IPS DF 19.7 (cell line): ENCODE measurements at places on chromosomes 12 and 14.

GRCh38 chr12:131195796-131196195 is 242.1 kb downstream of the ADGRD1 start:
- DNase-seq = no peak

GRCh38 chr14:26113911-26114640 is 483.8 kb downstream of the NOVA1 start:
- no peak for DNase-seq

DNA sequence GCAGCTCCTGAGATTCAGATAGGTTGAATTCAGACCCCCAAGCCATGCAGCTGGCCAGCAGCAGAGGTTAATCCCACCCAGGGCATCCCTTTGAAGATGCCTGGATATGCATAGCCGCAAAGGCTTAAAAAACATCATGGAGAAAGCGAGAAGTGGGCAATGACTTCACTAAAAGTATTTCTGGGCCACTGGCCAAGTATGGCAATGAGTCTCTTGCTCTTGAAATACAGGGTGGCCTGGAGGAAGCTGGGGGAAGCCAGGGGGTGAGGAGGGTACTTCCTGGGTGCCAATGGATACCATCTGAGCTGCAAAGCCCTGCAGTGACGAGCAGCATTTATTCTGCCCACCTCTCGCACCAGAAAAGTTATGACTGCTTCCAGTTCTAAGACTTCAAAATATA is 539.3 kb upstream of the TBX3 start:
- no peak for DNase-seq

DNA sequence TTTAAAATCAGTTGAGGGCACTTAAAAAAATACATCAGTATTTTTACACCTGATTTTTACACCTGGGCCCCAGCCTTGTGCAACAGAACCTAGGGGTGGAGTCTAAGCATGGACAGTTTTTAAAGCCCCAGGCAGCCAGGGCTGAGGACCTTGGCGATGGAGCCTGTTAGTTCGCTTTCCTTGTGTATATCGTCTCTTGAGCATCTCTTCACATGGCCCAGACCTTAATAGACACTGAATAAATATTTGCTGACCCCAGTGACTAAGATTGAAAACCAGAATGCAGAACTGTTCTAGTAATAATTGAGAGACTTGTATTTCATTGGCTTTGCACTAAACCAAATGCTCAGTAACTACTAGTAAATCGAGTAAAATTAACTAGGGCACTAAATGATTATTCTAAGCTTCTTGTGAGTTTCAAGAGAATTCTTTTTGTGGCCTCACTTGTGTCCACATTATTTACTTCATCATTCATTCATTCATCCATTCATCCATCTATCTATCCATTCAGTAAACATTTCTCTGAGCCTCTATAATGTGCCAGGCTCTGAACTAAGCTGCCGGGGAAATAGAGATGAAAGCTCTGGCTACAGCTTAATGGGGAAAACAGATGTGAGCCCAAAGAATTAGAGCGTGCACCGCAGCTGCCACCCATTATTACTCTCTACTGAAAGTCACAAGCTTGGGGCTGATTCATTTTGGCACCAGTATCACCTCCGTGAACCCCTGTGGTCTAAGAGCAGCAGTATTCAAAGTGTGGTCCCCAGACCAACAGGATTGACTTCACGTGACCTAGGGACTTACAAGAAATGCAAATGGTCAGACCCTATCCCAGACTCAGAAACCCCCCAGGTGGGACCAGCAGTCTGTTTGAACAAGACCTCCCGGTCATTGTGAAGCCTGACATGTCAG is 30.7 kb upstream of the BCL7A start:
- no peak for DNase-seq

- DNase-seq = no peak
These were observed 85.1 kb upstream of the DAAM1 start for GRCh38 chr14:59103396-59103795.

- DNase-seq = no peak
These were observed 14.2 kb upstream of the TXNRD1 start for GRCh38 chr12:104201238-104202001.

GRCh38 chr12:89513544-89513943 is 11.1 kb downstream of the GALNT4 start:
- DNase-seq = no peak

GRCh38 chr14:64636980-64637429 is 67.2 kb upstream of the PLEKHG3 start:
- no peak for DNase-seq

DNA sequence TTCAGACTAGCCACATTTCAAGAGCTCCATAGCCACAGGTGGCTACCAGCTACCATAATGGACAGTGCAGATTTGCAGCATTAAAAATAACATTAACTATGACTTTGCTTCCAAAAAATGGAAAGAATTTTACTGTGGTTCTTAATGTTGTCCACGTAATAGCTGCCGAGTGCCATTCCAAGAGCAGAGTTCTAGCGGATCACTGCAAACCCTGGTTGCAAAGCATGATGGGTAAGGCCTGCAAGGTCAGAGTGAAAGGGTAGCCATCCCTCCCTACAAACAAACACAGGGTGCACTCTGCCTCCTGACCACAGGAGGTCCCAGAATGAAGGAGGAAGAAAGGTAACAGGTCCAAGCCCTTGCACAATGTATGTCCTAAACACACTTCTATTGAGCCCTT is 157.6 kb downstream of the DPF3 start:
- DNase-seq = no peak

- DNase-seq = no peak
These were observed 1.9 kb downstream of the DAAM1 start for GRCh38 chr14:59190372-59190771.

GRCh38 chr12:15979096-15980092 is 68.3 kb downstream of the DERA start:
- DNase-seq = no peak

DNA sequence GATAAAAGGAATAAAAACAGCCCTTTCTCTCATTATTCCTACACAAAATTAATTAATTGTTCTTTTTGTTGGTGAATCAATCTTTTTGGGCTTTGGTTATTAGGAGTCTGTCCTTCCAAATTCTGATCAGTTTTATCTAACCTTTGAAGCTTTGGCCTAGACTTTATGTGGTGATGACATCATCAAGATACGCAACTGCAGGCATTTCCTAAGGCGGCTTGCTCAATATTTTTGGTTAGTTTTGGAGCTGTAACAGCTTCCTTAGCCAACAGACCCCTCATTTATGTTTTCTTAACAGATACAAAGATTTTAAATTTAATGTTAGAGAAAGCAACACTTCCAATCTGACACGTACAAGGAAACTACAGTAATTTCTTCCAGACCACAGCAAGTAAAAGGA is 87.8 kb upstream of the PDE3A start:
- no peak for DNase-seq

- DNase-seq = no peak
These were observed 94.1 kb downstream of the PIK3C2G start for GRCh38 chr12:18355429-18355828.

DNA sequence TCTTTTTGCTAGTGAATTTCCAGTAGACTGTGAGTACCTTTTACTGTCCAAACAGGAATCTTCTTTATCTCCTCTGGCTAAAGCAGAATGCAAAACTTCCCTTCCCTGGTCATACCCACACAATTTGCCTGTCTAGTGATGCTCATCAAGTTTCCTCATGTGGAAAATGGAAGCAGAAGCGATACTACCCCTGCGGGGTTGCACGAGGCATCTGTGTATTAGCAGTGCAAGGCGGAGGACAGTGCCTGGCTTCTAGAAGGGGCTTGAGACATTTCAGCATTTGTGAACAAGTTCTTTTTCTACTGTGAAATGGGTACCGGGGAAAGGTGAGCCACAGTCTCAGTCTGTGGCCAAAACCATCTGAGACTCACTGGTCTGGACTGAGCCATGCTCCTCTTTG is 340.9 kb downstream of the AACS start:
- DNase-seq = no peak

- DNase-seq = no peak
These were observed 392.7 kb downstream of the RPS29 start for GRCh38 chr14:49193332-49194065.

DNA sequence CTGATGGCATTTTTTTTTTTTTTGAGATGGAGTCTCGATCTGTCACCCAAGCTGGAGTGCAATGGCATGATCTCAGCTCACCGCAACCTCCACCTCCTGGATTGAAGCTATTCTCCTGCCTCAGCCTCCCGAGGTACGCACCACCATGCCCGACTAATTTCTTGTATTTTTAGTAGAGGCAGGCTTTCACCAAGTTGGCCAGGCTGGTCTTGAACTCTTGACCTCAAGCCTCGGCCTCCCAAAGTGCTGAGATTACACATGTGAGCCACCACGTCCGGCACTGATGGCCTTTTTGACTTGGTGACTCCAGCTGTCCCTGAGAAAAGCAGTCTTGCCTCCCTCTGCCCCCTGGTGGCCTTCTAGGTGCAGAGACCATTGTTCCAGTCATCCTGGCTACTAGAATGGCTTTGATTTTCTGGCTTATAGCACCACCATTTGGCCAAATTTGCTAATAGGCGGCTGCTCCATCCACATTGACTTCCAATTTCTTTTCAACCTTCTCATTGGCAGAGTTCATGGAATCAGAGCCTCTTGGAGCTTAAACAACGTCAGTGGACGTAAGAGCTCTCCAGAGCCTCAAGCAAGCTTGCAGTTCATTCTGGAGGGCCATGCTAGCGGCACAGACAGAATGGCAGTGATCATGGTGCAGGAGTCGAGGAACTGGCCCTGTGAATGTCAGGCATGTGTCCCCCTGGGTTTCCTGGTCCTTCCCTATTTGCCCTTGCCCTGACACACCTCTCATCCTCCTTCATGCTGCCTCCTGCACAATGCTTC is 25.4 kb upstream of the EIF4B start:
- DNase-seq = peak; percentile 86

- DNase-seq = no peak
These were observed 78.8 kb downstream of the C14orf132 start for GRCh38 chr14:96117960-96118359.

GRCh38 chr14:81963846-81964245 is 430.2 kb upstream of the SEL1L start:
- DNase-seq = no peak

GRCh38 chr14:24266344-24267244 is 3.6 kb upstream of the TGM1 start:
- DNase-seq = no peak

DNA sequence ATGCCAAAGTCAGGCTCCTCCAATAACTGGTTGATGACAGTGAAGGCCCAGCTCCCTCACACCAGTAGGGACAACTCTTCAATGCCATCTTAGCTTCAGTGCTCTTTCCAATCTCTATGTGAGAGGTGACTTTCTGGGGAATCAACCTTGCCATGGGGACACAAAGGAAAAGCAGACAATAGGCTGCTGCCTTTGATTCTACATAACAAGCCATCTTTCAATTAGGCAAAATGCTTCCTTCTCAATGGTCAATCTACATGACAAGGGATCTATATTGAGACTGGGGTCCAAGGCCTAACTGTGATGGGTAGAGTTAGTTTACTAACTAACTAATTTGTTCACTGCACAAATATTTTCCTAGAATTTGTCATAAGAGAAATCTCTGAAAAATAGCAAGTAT is 1417.5 kb upstream of the SEL1L start:
- DNase-seq = peak; percentile 12

- DNase-seq = no peak
These were observed 1183.7 kb downstream of the AACS start for GRCh38 chr12:126248871-126249403.

DNA sequence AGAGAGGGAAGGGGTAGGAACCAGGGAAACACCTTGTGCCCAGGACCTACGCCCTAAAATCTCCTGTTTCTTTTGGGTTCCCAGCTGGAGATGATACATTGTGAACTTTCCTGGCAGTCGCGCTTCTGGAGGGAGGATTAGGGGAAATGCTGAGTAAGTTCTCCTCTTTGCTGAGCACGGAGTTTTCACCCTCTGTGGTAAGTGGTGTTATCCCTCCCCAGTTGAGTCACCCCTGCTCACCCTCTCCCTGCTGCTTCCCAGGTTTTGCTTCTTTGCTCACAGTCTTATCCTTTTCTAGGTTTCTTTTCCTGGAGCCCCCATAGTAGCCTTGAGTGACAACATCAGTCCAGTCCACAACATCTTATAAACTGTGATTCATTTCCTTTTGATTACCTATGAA is 789.1 kb downstream of the TMEM121 start:
- no peak for DNase-seq

DNA sequence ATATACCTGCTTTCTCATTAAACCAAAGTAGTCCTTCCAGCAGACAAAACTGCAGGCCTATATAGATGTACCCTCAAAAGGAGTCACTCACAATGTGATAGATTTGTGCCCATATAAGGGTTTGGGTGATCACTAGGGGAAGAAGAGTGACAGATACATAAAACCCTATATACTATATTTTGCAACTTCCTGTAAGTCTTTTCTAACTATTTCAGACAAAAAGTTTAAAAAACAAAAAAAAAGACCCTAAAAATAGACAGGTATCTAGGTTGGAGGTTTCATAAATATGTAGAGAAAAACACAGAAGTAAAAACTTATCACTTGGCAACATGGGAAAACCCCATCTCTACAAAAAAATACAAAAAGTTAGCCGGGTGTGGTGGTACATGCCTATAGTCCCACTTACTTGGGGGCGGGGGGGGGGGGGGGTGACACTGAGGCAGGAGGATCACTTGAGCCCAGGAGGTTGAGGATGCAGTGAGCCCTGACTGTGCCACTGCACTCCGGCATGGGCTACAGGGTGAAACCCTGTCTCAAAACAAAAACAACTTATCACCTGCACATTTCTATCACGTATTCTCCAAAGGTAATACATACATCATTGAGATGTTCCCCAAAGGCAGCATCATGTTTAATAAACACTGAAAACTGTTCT is 2.9 kb downstream of the VCPKMT start:
- no peak for DNase-seq

GRCh38 chr12:130335517-130336392 is 1.9 kb upstream of the PIWIL1 start:
- no peak for DNase-seq

- no peak for DNase-seq
These were observed 59.9 kb downstream of the TRAFD1 start for GRCh38 chr12:112185093-112185923.

DNA sequence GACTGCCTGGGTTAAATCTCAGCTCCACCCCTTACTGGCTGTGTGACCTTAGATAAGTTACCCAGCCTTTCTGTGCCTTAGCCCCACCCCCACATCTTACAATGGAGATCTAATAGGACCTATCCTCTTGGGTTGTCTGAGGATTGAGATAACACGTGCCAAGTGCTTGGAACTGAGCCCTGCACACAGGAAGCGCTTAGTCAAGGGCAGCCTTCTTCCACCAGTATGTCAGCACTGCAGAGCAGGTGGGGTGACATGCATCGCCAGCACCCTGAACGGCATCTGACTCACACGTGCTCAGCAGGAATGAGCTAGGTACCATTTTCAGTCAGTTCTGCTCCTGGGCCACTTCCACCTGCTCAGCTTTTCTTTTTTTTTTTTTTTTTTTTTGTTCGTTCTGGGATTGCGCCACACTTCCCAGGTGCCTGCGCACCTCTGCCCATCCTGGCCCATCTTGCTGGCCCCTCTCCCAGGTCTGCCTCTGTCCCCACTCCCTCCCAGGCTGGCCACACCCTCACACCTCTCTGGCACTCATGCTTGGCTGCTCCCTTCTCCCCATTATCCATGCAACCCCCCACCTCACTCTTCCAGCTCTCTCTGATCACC is 19.6 kb downstream of the LGMN start:
- no peak for DNase-seq

- no peak for DNase-seq
These were observed 43.1 kb upstream of the A2ML1 start for GRCh38 chr12:8779281-8779680.
